Non-pigmented ciliary epithelial cell (primary cell): ENCODE measurements at places on chromosomes 7 and 10.

DNA sequence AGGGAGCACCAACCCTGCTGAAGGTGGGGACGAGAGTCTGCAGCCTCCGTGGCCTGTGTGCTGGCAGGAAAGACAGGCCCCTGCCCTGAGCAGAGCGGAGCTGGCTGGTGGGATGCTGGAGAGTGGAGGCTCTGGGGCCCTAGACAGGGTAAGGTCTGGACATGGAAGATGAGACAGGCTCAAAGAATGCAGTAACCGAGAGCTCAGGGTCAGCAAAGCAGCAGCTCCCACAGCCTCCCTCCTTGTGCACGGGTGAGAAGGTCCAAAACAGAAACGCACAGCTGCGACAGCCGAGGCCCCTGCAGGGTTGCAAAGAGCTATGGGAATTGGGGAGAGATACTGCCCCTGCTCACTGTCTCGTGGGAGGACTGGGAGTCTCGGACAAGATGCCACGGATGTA lies 80.5 kb downstream of the TNS3 start:
- peak; percentile 78 for DNase-seq

DNA sequence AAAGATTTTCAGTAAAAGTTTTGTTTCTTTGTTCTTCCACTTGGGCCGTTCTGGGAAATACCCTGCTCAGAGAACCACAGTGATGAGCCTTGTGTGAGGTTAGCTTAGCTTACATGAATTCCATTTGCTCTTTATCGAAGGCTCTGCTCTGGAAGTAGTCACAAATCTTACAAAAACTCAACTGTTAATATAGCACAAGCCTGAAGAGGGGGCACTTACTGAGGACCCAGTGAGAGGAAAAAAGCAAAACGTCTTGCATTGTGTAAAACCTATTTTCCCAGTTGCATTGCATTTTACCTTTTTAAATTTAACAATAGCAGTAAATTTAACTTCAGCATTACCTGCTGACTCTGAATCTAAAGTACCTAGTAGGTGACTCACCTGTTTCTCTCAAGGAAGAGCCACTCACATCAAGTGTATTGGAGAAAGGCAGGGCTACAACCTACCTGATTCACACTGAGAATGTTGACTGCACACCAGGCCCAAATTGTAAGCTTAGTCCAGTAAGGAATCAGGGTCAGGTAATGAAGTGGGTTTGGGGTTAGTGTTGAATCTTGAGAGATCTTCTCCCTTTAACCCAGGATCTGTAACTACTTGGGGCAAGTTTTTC lies 42.3 kb downstream of the PPP1R17 start:
- no peak for DNase-seq

DNA sequence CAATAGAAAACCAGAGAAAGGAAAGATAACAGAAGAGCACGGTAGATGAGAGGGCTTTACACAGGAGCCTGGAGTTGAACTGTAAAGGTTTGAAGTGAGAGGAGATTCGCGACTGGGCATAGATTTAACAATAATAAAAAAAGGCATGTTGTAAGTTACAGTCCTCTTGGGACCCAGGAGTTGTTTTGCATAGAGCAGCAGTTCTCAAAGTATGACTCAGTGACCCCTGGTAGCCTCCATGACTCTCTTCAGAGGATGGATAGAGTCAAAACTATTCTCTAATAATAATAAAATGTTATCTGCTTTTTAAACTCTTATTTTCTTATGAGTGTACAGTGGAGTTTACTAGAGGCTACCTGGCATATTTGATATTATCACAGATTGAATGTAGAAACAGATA lies 262.3 kb downstream of the SORCS3 start:
- DNase-seq, result no peak

DNA sequence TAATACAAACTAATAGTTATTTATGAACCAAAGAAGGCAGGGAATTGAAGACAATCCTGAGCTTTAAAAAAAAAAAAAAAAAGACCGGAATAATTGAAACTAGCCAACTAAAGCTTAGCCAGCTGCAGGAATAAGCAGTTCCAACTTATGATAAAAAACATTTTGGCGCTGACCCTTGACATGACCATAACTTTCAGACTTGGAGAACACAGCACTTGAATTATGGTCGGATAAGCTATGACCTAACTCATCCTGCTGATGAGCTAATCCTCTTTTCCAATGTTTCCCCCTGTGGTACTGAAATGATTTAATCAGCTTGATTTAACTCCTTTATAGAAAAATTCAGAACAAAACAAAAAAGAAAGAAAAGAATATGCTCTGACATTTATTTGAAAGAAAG lies 181.8 kb downstream of the DGKB start:
- DNase-seq, result no peak

GRCh38 chr10:111075577-111076185 lies 1.1 kb upstream of the ADRA2A start:
- no peak for DNase-seq
